ENCODE measurements at places on chromosomes 1 and 21.

DNA sequence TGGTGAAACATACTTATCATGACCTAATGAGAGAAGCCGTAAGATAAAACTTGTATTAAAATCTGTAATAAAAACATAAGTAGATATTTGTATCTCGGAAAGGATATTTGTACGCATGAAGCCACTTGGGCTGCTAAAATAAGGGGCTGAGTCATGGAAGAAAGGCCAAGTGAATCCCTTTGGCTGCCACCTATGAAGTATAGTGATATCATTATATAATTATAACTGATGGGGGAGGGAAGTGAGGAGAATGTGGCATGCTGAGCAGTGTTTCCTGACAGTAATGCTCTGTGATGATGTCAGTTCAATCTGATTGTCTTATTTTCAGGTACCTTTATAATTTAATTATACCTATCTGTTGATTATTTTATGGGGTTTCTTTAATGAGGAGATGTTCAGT lies 13.6 kb downstream of the RWDD3 start:
- no peak for DNase-seq

DNA sequence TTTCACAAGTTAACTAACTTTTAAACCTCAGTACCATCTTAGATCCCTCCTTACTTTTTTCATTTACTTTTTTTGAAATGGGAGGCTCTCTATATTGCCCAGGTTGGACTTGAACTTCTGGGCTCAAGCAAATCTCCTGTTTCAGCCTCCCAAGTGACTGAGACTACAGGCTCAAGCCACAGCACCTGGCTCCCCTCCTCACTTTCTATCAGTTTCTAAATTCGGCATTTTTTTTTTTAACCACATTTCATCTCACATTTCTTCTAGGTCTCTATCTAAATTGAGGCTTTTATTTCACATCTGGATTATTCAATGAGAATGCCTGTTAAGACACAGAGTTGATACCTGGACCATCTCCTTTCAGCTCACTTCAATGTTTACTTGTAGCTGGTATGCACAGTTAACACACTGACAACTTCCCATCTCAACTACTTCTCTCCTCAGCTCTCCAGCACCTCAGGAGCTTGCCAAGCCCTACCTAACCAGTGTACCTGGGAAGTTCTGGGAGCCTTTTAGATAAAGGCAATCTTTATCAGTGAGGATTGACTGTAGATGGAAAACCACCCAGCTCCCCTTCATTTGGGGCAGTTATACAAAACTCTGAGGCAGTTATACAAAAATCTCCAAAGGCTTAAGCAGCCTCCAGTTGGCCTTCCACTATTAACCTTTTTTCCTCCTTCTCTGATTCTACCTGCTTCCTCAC lies 3.4 kb downstream of the USP33 start:
- no peak for DNase-seq

DNA sequence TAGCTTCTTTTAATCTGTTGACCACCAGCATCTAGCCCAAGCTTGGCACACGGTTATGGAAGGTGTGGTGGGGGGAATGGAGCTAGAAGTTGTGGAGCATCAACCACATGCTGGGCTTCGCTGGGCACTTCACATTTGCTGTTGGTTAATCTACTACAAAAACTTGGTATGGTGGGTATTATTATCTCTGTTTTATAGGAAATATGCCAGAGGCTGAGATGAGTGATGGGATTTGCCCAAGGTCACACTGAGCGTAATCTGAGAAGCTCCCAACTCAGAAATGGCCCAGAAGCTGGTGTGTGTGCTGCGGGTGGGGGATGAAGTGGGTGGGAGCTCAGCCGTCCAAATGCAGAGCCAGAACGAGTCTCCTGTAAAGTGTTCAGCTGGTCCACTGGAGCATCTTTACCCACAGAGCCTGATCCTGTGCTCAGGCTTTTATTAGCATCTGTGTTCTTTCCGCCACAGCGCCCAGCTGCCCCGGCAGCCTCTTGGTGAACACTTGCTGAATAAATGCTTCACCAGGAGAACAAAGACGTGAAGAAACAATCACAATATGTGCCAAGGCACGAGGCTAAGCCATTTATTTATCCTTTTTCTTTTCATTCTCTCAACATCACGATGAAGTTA lies 98.6 kb upstream of the JUN start:
- DNase-seq: no peak

- DNase-seq: no peak
Observed at GRCh38 chr1:63886340-63886739, 112.5 kb downstream of the ROR1 start.

DNA sequence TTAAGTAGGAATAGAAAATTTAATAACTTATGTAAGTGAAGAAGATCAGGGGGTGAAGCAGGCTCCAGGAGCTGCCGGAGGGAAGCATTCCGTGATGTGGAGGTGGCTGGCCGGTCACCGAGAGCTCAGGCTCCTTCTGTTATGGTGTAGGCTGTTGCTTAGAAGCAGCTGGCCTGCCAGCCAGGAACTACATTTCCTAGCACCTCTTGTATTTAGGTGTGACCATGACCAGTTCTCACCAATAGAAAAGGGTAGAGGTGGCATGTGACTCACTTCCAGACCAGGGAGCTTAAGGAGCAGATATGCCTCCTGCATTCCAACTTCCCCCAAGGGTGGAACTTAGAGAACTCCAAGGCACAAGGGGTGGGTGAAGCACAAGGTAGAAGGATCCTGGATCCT lies 120.7 kb downstream of the ACTL8 start:
- DNase-seq: no peak

- no peak for DNase-seq
Observed at GRCh38 chr1:100528871-100529270, 9.1 kb upstream of the GPR88 start.

DNA sequence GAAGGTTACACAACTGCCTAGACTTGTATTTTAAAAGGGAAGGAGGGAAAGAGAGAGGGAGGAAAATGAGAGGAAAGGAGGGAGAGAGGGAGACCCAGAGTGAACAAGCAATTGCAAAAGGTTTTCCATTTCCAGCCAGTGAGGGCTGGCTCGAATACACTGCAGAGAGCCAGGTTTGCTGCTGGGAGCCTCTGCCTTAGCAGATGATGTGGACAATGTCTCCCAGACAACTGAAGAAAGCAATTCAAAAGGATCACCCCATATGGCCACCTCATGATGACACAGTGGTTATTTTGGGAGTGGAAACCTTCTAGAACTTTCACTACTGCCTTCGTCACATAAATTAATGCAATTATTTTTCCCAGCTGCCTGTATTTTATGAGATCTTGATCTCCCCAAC lies 86.4 kb downstream of the BCAR3 start:
- no peak for DNase-seq

- DNase-seq: no peak
Observed at GRCh38 chr1:52502789-52503188, 50.1 kb downstream of the TUT4 start.

DNA sequence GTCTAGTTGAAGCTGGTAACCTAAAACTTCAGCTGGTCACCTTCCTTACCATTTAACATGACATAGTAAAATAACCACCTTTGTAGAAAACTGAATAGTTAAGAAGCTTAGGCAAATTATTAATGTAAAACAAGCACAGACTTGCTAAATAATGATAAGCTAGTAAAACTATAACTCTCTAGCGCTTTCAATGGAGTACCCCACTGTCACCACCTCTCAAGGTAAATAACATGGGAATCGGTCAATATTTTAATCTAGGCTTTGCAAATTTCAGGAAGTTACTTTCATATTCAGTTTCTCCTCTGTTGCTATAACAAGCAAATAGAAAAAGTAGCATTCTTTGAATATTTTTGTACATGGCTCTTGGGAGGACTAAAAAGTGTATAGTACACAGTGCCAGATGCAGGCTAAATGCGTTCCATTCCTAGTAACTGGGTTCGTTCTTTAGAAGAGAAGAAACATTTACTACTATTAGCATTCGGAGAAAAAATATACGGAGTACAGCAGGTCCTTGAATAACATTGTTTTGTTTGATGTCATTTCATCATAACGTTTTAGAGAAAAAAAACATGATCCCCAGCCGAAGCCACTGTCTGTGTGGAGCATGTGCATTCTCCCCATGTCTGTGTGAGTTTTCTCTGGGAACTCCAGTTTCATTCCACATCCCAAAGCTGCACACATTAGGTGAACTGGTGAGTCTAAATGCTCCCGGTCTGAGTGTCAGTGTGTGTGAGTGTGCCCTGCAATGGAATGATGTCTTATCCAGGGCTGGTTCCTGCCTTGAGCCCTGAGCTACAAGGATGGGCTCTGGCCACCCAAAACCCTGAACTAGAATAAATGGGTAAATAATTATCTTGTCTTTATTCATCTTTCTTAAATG lies 52.5 kb downstream of the EPRS1 start:
- no peak for DNase-seq

Measured in cortex of kidney (tissue), 1 donor.